ENCODE measurements at places on chromosomes 1 and 21.
A peak's percentile ranks its signal among the peaks of the same experiment; 100 is the strongest.

DNA sequence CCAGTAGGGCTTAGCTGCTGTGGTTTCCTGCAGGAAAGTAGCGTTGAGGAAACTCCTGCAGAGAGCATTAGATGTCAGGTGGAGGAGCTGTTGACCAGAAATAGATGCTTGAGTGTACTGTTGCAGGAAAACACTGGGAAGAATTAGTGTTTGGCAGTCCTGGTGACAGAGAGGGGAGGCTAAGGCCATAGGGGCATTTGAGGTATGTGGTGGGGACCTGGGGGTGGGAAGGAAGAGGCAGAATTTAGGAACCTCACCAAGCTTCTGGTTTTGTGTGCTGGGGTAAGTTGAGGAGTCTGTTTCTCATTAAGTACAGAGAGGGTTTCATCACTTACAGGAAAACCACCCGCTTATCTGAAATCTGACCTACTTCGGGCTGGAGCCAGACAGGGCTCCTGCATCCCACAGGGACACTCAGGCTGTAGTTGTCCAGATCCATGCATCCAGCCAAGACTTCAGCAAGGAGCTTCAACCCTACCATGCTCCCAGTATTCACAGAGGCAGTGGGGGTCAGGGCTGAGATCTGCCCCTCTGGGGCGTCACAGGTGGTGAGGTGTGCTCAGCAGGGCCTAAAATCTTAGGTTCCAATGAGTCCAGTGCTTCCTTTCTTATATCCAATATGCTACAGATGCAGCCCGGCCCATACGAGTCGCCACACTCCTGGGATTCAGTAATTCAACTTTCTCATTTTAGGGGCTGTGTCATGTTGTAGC lies 15.1 kb downstream of the SH2D2A start:
- no peak for DNase-seq

DNA sequence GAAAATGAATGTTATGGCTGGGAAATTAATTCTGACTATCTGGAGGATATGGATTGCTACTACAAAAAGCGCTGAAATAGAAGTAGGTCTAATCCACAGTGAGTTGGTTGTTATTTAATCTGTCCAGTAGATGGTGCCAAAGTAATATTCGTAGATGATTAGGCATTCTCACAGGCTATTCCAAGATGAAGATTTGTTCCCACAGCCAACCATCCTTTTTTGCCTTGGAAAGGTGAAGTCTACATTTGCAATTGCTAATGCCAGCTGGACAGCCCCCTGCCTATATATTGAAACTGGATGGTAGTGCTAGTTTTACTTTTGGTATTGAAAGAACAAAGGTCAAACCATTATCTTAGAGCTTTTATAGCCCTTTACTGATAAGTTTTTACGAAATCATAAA lies 43.8 kb downstream of the RBM11 start:
- DNase-seq = peak; percentile 7

DNA sequence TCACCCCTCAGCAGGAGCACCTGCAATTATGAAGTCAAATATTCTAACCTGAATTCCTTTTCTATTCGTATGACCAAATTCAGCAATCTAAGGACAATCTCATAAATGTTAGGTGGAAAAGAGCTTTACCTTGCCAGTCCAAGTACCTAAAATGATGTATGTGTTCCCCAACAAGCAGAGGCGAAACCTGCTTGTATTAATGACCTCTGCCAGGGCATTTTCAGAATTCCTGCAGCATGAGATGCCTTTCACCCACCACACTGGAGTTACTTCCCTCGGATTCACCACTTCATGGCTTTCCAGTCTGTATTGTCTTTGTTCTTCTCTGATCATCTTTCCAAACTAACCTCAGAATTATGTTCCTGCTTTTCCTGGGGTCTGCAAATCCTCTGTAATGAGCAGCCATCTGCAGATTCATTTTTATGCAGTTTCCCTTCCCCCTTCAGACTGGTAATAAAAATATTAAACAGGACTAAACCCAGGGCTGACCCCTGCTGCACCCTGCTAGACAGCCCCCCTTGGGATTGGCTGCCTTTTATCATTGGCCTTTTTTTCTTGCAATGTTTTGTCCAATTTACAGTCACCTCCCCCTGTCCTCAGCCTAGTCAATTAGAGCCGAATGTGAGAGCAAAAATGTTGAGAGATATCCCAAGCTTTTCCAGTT lies 26.6 kb upstream of the CASQ2 start:
- no peak for DNase-seq

GRCh38 chr1:58248072-58248471 lies 298.5 kb downstream of the OMA1 start:
- DNase-seq = no peak

DNA sequence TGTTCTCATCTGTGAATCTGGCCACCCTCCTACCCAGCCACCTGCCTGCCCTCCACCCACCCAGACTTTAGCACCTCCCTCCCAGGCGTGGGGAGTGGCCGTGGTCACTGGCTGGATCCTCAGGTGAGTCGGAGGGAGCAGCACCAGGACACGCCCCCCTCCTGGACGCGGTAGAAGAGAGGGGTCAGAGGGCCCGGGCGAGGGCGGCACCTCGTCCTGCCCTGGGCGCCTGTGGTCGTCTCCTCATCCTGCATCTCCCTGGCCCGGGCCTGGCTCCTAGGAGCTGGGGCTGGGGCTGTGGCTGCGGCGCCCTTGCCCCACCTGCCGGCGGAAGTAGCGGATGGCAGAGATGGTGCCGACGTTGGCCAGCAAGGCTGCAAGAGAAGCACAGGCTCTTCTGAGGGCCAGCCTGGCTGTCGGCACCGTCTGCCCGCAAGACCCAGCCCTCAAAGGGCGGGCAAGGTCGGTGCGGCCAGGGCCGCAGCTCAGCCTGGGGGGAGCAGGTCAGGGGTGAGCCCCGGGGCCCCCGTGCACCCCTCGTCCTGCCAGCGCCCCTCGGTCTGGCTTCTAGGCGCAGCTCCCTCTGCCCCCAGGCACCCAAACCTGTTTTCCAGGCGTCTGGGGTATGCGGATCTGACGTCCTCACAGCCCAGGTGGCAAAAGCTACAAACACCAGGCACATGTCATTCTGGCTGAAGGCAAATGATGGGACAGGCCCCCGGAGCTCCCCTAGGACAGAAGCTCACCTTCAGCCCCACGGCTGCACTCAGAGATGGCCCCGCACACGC lies 5.8 kb downstream of the PERM1 start:
- peak; percentile 85 for DNase-seq

- no peak for DNase-seq
These were observed 44.5 kb downstream of the SLC2A1 start for GRCh38 chr1:42914092-42914627.

DNA sequence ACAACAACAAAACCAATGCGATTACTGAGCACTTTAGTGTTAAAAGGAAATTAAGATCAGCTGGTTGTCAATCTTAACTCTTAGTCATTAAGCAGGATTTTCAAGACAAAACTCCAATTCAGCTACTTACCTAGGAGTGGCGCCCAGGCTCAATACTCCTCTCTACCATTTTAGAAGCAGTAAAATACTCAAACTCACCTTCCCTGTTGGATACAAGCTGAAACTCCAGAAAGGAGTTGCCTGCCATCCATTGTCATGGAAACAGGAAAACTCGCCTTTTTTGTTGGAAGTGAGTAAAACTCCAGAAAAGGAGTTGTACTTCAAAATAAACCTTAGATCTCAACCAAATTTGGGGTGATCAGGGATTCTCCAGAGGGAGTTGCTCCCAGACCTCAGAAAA lies 127.0 kb upstream of the F3 start:
- no peak for DNase-seq

GRCh38 chr1:223339861-223340260 lies 24.1 kb downstream of the SUSD4 start:
- no peak for DNase-seq

Measured in NCI-H446 (cell line).